Small intestine (tissue), 16 donors: ENCODE measurements at places on chromosomes 16 and 17. TPM values are rescaled to one million over a fixed set of nuclear protein-coding genes. Genes with fewer than 3 reads are reported as not detected.

GRCh38 chr16:81717662-81718189, 61.4 kb upstream of the PLCG2 start:
- DNase-seq: no peak
- no peaks in the 10 kb centered on the region for H3K27me3 ChIP-seq
- no peak overlapping the region for H3K4me3 ChIP-seq
- no peaks in the 10 kb centered on the region for H3K36me3 ChIP-seq
- H3K4me1 ChIP-seq: no peaks in the 10 kb centered on the region
- H3K27ac ChIP-seq: peak overlapping the region; percentile 37

GRCh38 chr16:74199066-74199841, 97.4 kb upstream of the PSMD7 start:
- H3K36me3 ChIP-seq: no peaks in the 10 kb centered on the region
- no peak overlapping the region for H3K4me3 ChIP-seq
- no peak for DNase-seq
- no peaks in the 10 kb centered on the region for H3K4me1 ChIP-seq
- H3K27ac ChIP-seq: no peak overlapping the region

GRCh38 chr16:56192635-56192945, 1.3 kb downstream of the GNAO1 start:
- H3K4me1 ChIP-seq: peaks cover 5% of the 10 kb centered on the region
- H3K36me3 ChIP-seq: no peaks in the 10 kb centered on the region
- no peak for DNase-seq
- peak overlapping the region; percentile 48 for H3K4me3 ChIP-seq
- no peak overlapping the region for H3K27ac ChIP-seq
- peaks cover 68% of the 10 kb centered on the region for H3K27me3 ChIP-seq

Gene ZG16B
- polyA plus RNA-seq: 19.9 TPM

GRCh38 chr16:3099732-3100499, 822 bp upstream of the ZSCAN10 start:
- H3K36me3 ChIP-seq: no peaks in the 10 kb centered on the region
- H3K4me3 ChIP-seq: no peak overlapping the region
- peak; percentile 94 for DNase-seq
- peaks cover 36% of the 10 kb centered on the region for H3K27me3 ChIP-seq
- H3K4me1 ChIP-seq: no peaks in the 10 kb centered on the region

GRCh38 chr17:43816336-43817320, 16.3 kb downstream of the MPP3 start:
- H3K4me1 ChIP-seq: peaks cover 5% of the 10 kb centered on the region
- no peaks in the 10 kb centered on the region for H3K36me3 ChIP-seq
- peak; percentile 65 for DNase-seq
- no peak overlapping the region for H3K27ac ChIP-seq
- no peak overlapping the region for H3K4me3 ChIP-seq

GRCh38 chr17:77501751-77502625, 361.2 kb downstream of the SEC14L1 start:
- no peak overlapping the region for H3K27ac ChIP-seq
- peaks cover 56% of the 10 kb centered on the region for H3K36me3 ChIP-seq
- no peak overlapping the region for H3K4me3 ChIP-seq
- H3K27me3 ChIP-seq: no peaks in the 10 kb centered on the region
- no peak for DNase-seq
- no peaks in the 10 kb centered on the region for H3K4me1 ChIP-seq

Gene ADAD2
- 0.27 TPM for polyA plus RNA-seq

Gene DYNLL2
- 18.9 TPM for polyA plus RNA-seq

GRCh38 chr16:10949424-10949970, 5.1 kb downstream of the CLEC16A start:
- H3K27me3 ChIP-seq: no peaks in the 10 kb centered on the region
- H3K4me3 ChIP-seq: no peak overlapping the region
- peaks cover 10% of the 10 kb centered on the region for H3K4me1 ChIP-seq
- no peaks in the 10 kb centered on the region for H3K36me3 ChIP-seq
- no peak overlapping the region for H3K27ac ChIP-seq

DNA sequence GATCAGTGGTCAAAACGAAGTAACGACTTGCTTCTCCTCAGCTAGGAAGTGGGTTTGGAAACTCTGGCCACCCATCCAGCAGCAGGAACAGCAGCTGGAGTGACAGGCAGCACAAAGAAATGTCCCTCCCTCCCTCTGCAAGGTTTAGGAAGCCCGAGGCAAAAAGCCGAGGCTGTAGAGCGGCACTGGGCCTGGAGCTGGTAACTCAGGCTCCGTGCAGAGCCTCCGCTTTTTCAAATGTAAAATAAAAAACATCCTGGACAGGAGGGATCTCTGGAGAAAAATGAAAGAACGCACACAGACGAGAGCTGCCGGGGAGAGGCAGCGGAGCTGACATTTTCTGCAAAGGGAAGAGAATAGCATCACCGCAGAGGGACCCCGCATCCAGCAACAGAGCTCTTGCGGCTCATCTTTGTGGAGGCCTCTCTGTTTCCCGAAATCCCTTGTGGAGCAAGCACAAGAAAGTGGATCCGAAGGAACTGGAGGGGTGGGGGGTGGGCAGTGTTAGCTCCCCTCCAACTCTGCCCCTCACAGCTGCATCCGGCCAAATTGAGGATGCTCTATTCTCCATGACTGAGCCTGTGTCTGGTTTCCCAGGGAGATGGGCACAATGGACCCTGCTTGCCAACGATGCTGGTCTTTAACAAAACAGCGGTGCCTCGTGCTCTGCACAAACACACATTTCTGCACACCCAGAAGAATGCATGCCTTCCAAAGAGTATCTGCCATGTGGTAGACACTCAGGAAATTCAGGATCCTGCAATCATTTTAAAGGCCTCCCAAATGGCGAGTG, 335.5 kb upstream of the ZFHX3 start:
- H3K36me3 ChIP-seq: no peaks in the 10 kb centered on the region
- H3K4me1 ChIP-seq: no peaks in the 10 kb centered on the region
- H3K27ac ChIP-seq: no peak overlapping the region
- H3K4me3 ChIP-seq: no peak overlapping the region

Gene DOK4
- polyA plus RNA-seq: 135 TPM

- no peaks in the 10 kb centered on the region for H3K27me3 ChIP-seq
- H3K4me1 ChIP-seq: peaks cover 7% of the 10 kb centered on the region
- DNase-seq: no peak
- H3K4me3 ChIP-seq: no peak overlapping the region
- no peak overlapping the region for H3K27ac ChIP-seq
These were observed 122.1 kb downstream of the SNX29 start for GRCh38 chr16:12098429-12099310.

Gene EIF3CL
- 77.1 TPM for polyA plus RNA-seq

- no peak overlapping the region for H3K4me3 ChIP-seq
- H3K4me1 ChIP-seq: peaks cover 46% of the 10 kb centered on the region
- H3K36me3 ChIP-seq: no peaks in the 10 kb centered on the region
- DNase-seq: peak; percentile 69
- no peak overlapping the region for H3K27ac ChIP-seq
These were observed 17.5 kb downstream of the SLC47A1 start for GRCh38 chr17:19551165-19551564.

DNA sequence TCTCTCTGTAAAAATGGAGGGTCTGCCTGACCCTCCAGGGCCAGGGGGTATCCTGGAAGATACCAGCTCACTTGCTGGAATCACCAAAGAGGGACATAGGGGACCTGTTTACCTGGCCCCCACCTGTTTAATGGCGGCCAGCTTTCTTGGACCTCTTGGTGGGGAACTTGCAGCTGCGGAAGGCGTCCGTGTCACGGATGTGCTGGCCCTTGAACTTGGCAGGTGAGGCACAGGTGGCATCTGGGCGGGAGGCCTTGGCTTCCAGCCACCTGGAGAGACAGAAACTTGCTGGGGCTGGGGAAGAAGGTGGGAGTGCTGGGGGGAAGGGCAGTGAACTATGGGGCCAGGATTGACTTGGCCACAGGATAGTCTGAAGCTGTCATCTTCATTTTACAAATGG, 3.5 kb downstream of the CHAD start:
- peaks cover 3% of the 10 kb centered on the region for H3K4me1 ChIP-seq
- no peaks in the 10 kb centered on the region for H3K27me3 ChIP-seq
- DNase-seq: no peak
- no peak overlapping the region for H3K27ac ChIP-seq

Gene RUNDC3A
- polyA plus RNA-seq: 1.1 TPM

Gene UTS2R
- not detected for polyA plus RNA-seq

Gene KRTAP4-5
- polyA plus RNA-seq: not detected

Gene ZNF785
- 6.0 TPM for polyA plus RNA-seq

Gene PKD1
- polyA plus RNA-seq: 12.2 TPM

GRCh38 chr16:55292491-55292890, 31.5 kb upstream of the IRX6 start:
- H3K4me1 ChIP-seq: no peaks in the 10 kb centered on the region
- H3K27ac ChIP-seq: no peak overlapping the region
- H3K36me3 ChIP-seq: no peaks in the 10 kb centered on the region
- DNase-seq: no peak

GRCh38 chr16:70745536-70746025, 55.4 kb downstream of the VAC14 start:
- H3K27me3 ChIP-seq: no peaks in the 10 kb centered on the region
- H3K4me1 ChIP-seq: peaks cover 3% of the 10 kb centered on the region
- no peak for DNase-seq
- no peak overlapping the region for H3K4me3 ChIP-seq
- no peak overlapping the region for H3K27ac ChIP-seq
- H3K36me3 ChIP-seq: peaks cover 82% of the 10 kb centered on the region

Gene SLC16A6
- not detected for polyA plus RNA-seq

Gene HS3ST3B1
- 0.22 TPM for polyA plus RNA-seq

Gene SP6
- polyA plus RNA-seq: 4.9 TPM
